ENCODE measurements at places on chromosomes 7 and 10. TPM values are rescaled to one million over a fixed set of nuclear protein-coding genes. Genes with fewer than 3 reads are reported as not detected.

Gene PON1
- total RNA-seq, result not detected

Gene TUBAL3
- total RNA-seq, result not detected

Gene CNNM1
- total RNA-seq, result 2.9 TPM

Gene ANKRD26
- total RNA-seq, result 6.5 TPM

Gene SUGCT
- total RNA-seq, result 5.2 TPM

Gene ZNF485
- total RNA-seq, result 5.6 TPM

Gene TMEM225B
- 1.1 TPM for total RNA-seq

Gene OR13A1
- not detected for total RNA-seq

Gene SAMD9
- 77.1 TPM for total RNA-seq

Gene SEC31B
- 3.9 TPM for total RNA-seq

Gene IQUB
- 0.31 TPM for total RNA-seq

Gene TBX20
- total RNA-seq, result not detected

Data from melanocyte of skin (primary cell).